ENCODE measurements at places on chromosomes 16 and 17. TPM values are rescaled to one million over a fixed set of nuclear protein-coding genes. Genes with fewer than 3 reads are reported as not detected.

DNA sequence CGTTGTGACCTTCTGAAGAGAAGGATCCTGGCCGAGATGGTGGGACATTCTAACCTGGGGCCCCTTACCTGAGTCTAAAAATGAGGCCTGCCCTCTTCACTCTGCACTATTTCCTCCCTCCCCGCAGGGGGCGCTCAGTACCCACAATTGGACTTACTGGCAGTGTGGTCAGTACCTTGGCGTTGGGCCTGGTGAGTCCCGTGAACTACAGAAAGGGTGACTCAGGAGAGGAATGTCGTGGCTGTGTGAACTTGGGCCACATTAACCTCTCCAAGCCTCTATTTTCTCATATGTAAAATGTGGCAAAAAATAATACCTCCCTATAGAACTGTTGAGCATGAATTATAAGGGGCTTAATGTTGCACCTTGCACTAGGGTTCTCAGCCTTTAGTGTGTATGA is 3.9 kb downstream of the RSAD1 start:
- peak; percentile 51 for DNase-seq
- no peak overlapping the region for H3K27ac ChIP-seq
- peaks cover 10% of the 10 kb centered on the region for H3K36me3 ChIP-seq
- H3K4me1 ChIP-seq: no peaks in the 10 kb centered on the region

ZDHHC1 gene
- total RNA-seq: 0.77 TPM

DNA sequence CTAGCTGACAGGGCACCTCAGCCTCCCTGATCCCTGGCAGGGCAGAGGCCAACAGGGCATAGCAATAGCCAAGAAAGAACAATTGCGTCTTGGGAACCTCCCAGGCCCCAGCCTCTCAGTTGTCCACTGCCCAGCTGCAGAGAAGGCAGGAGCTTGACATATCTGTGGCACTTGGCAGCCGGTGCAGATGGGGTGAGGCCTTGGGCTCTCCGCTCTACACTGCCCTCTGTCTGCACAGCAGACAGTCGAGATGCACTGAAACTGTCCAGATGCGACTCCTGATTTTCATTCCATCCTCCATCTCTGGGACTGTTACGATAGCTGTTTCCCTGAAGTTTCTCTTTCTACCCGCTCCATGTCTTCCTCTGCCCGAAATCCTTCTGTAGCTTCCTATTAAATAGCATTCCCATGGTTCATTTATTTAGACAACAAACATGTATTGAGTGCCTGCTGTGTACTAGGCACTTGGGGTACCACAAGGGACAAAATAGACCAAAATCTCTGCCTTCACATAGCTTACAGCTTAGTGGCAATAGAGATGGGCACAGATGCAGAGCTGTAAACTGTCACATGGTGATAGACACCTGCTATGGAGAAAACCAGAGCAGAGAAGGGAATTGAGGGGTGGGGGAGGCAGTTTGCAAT is 3.3 kb downstream of the POLR3E start:
- no peak overlapping the region for H3K4me3 ChIP-seq
- H3K4me1 ChIP-seq: peaks cover 13% of the 10 kb centered on the region
- no peak overlapping the region for H3K27ac ChIP-seq

DNA sequence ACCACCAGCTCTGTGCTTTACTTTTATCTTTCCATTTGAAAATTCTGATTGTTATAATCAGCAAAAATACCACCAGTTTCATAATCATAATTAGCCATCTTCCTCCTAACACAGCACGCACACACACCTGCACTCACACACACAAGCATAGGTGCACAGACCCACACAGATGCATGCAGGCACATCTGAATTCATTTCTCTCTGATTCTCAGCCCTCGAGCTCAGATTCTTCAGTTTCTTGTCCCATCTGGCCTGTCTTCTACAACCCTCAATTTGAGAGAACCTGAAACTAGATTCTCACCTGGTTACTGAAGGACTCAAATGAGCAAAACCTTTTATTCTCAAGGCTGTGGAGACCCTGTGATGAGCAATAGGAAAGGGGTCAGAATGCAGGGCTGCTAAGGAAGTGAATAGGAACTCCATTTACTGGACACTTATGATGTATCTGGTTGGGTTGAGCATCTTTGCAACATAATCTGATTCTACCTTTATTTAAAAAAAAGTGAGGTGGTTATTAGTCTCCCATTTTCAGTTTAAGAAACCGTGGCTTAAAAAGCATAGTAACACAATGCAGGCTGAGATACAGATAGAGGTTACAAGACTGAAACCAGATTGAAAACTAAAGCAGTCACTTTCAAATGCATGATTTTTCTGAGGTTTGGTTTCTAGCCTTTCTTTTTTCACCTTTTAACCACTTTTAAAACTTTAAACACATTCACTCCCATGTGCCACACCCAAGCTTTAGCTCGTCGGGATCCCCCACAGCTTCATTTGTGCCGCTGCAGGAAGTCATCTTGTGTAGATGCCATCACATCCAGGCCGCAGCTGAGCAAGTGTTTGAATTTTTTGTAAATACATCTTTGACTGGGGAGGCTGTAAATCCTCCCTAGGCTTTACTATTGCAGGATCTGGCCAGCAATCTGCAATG is 9.4 kb downstream of the KRT33A start:
- peak overlapping the region; percentile 37 for H3K27ac ChIP-seq
- peaks cover 28% of the 10 kb centered on the region for H3K4me1 ChIP-seq
- H3K27me3 ChIP-seq: no peaks in the 10 kb centered on the region
- H3K36me3 ChIP-seq: no peaks in the 10 kb centered on the region
- 0 out of 2 replicates have a peak overlapping the region, but pooled peaks have one; percentile 5 for H3K4me3 ChIP-seq

DNA sequence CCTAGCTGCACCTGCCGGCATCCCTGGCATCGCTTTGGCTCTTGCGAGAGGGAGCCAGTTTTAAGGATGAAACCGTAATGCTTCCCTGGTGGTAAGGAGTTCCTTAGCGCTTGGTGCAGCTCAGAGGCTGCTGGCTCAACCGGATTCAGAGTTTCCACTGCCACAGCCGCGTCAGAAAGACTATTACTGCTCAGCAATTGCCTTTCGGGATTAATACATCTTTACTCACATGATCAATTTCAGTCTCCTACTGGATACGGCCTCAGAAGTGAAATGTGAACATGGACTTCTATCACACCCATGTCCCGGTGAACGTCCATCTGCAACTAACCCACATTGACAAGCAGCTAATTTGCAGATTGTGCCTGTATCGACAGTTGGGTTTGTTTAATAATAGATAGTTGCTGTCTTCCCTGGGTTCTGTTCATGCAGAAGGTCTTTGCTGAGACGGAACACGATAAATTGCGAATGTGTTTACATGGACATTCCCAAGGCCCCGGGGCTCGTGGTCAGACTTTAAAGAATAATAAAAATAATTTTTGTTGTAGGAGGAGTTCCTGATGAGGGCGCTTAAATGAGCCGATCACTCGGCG is 175.4 kb downstream of the ENGASE start:
- no peak for DNase-seq
- no peak overlapping the region for H3K4me3 ChIP-seq
- H3K36me3 ChIP-seq: no peaks in the 10 kb centered on the region
- peaks cover 2% of the 10 kb centered on the region for H3K27me3 ChIP-seq
- H3K4me1 ChIP-seq: no peaks in the 10 kb centered on the region

YPEL2 gene
- total RNA-seq: 0.69 TPM

- no peak overlapping the region for H3K27ac ChIP-seq
- no peaks in the 10 kb centered on the region for H3K4me1 ChIP-seq
- no peaks in the 10 kb centered on the region for H3K27me3 ChIP-seq
- H3K36me3 ChIP-seq: no peaks in the 10 kb centered on the region
These were observed 535.2 kb downstream of the RBFOX1 start for GRCh38 chr16:7867831-7868230.

DNA sequence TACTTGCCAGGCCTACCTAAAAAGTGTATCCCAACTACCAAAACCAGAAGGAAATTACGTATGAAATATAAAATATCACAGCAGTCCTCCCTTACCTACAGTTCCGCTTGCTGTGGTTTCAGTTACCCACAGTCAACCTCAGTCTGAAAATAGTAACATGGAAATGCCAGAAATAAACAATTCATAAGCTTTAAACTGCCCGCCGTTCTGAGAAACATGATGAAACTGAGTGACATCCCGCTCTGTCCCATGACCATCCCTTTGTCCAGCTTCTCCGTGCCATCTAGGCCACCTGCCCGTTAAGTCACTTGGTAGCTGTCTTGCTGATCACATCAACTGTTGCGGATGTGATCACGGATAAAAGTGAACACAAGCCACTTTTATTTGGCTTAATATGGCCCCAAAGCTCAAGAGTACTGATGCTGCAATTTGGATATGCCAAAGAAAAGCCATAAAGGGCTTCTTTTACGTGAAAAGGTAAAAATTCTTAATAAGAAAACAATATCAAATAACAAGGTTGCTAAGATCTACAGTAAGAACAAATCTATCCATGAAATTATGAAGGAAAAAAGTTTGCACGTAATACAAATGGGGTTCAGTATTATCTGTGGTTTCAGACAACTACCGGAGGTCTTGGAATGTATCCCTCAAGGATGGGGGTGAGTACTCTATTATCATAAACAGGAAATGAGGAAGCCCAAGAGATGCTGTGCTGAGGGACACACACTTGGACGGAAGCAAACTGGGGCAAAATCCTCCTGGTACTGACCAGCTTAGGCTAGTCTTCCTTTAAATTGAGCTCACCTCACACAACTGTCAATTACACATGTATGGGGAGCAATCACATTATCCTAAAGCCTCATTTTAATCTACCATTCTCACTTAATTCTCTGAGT is 8.2 kb downstream of the USP22 start:
- peak overlapping the region; percentile 67 for H3K27ac ChIP-seq
- peak overlapping the region; percentile 54 for H3K4me3 ChIP-seq
- H3K36me3 ChIP-seq: peaks cover 4% of the 10 kb centered on the region
- peaks cover 38% of the 10 kb centered on the region for H3K4me1 ChIP-seq
- peak; percentile 38 for DNase-seq

GRCh38 chr17:50272711-50273653 is 1.3 kb upstream of the TMEM92 start:
- H3K27me3 ChIP-seq: peaks cover 1% of the 10 kb centered on the region
- no peaks in the 10 kb centered on the region for H3K4me1 ChIP-seq
- no peak for DNase-seq
